ENCODE measurements at places on chromosomes 11 and 22.
A peak's percentile ranks its signal among the peaks of the same experiment; 100 is the strongest.

DNA sequence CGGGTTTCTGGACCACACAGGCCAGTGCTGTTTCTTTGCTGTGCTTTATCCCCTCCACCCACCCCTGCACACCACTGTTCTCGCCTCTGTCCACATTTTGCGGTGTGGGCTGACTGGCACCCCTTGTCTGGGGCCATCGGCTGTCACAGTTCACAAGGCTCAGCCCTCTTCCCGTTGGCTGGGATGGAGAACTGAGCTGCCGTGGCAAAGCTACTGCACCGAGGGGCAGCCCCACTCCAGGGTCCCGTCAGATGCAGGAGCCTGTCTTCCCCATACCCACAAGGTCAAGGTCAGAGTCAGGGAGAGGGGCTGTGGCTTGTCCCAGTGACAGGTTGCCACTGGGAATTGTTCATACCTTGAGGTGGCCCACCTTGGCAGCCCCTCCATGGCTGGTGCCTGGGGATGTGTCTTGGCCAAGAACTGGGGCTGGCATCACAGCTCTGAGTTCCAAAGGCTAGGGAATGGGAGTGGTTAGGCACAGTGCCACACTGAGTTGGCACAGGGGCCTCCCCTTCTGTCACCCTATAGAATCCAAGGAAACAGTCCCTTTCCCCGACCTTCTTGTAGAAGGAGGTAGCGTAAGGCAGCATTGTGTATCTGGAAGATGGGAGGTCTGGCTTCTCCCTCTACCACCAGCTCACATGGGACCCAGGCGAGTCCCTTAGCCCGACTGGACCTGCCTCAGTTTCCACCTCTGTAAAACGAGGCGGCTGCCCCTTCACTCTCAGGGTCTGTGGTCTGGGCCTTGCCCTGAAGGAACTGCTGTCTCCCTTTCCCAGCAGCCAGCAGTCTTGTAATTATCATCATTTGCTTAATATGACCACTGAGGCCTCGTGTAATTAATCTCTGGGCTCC is 3.4 kb downstream of the GRK2 start:
- DNase-seq, result no peak

DNA sequence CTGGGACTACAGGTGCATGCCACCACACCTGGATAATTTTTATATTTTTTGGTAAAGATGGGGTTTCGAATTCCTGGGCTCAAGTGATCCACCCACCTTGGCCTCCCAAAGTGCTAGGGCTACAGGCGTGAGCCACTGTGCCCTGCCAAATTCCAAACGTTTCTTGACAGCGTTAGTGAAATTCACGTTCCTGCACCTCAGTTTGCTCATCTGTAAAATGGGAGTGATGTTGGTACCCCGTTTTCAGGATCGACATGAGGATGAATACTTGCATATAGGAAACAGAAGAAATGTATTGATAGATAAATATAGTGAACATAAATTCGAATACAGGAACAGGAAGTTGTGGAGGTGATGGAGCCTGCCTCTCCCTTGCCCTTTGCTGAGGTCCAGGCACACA is 10.2 kb upstream of the LTO1 start:
- DNase-seq, result no peak

DNA sequence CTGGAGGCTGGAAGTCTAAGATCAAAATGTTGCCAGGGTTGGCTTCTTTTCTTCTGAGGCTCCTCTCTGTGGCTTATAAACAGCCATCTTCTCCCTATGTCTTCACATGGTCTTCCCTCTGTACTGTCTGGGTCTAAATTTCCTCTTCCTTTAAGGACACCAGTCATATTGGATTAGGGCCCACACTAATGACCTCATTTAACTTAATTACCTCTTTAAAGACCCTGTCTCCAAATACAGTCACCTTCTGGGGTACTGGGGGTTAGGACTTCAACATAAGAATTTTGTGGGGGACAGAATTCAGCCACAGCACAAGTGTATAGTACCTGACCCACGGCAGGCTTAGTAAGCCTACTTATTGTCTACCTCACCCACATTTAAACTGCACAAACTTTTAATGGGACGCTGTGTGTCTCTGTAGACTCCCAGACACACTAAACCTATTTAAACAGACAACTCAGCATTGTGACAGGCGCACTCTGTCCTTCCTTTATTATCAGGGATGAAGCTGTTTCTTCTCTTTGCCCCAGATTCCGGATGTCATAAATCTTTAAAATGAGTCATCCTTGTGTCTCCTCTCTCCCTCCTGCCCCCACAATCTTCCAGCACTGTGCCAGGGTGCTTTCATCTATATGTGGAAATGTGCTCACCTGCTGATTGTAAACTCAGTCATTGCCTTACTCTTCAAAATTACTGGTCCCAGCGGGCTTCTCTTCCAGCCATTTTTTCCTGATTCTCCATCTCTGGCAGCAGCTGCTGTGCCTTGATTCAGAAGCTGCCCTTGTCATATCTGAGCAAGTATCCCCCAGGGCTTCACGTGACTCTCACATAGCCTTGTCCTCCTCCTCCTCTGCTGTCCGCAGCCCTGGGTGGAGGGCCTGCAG is 5.4 kb upstream of the MAPK8IP1 start:
- no peak for DNase-seq

GRCh38 chr11:71086687-71087258 is 165.6 kb downstream of the SHANK2 start:
- DNase-seq, result peak; percentile 63

DNA sequence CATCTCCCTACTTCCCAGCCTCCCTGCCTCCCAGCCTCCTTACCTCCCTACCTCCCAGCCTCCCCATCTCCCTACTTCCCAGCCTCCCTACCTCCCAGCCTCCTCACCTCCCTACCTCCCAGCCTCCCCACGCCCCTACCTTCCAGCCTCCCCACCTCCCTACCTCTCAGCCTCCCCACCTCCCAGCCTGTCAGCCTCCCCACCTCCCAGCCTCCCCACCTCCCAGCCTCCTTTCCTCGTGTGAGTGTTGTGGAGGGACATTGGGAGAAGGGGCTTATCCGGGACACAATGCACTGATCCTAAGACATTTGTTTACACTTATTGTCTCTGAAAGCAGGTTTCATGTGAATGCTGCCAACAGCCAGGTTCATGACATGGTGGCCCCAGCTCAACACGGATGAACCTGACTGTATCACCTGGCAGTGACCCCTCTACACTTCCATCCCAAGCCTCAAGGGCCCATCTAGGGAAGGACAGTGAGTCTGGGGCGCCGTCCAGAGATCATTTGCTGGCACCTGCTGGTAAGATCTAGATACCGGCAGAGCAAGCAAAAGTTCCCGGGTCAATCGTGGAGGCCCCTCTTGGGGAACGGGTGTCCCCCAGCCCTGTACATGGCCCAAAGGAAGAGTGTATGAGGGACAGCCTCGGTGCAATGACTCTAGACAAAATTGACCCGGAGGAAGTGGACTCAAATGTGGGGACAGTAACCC is 34.5 kb upstream of the TH start:
- DNase-seq, result no peak

DNA sequence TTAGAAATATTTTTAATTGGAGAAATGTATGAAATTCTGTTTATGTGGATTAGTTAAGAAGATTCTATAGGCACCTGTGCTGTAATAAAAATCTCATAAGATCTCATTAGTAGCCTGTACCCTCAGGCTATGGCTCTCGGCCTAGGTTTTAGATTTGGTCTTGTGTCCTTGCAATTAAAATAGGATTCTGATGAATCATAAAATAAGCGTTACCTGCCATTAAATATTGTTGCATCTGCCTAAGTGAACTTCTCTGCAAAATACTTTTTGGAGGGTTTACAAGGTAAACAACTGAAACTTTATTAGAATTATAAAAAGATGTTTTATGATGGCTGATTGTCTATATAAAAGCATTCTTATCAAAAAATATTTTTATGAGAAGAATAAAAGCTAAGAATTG is 804.1 kb upstream of the ANO3 start:
- DNase-seq, result no peak

- DNase-seq, result no peak
Measured at GRCh38 chr11:29256580-29256979, 760.2 kb downstream of the KCNA4 start.

GRCh38 chr22:37412495-37413250 is 14.6 kb downstream of the ELFN2 start:
- DNase-seq, result no peak

Data from NCI-H1436 (cell line).